Activated CD8-positive, alpha-beta T cell treated with anti-CD3 and anti-CD28 coated beads for 36 hours (primary cell): ENCODE measurements at places on chromosomes 13 and 19. TPM values are rescaled to one million over a fixed set of nuclear protein-coding genes. Genes with fewer than 3 reads are reported as not detected.
A peak's percentile ranks its signal among the peaks of the same experiment; 100 is the strongest.

DNA sequence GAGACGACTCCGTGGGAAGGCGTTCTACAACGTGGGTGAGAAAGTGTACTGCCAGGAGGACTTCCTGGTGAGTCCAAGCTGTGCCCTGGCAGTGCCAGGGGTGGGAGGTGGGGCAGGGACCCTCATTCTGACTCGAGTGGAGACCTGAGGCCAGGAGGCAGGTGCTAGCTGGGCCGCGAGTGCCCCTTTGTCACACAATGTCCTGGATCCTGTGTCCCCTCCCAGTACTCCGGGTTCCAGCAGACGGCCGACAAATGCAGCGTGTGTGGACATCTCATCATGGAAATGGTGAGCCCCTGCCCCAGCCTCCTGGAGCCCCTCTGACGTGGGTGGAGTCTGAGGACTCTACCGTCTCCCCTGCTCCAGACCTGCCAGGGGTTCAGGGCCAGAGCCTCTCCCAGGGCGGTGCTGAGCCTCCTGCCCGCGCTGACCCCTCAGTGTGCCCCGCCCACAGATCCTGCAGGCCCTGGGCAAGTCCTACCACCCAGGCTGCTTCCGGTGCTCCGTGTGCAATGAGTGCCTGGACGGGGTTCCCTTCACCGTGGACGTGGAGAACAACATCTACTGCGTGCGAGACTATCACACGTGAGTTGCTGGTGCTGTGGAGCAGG, 11.6 kb downstream of the WTIP start:
- no peak for DNase-seq

DNA sequence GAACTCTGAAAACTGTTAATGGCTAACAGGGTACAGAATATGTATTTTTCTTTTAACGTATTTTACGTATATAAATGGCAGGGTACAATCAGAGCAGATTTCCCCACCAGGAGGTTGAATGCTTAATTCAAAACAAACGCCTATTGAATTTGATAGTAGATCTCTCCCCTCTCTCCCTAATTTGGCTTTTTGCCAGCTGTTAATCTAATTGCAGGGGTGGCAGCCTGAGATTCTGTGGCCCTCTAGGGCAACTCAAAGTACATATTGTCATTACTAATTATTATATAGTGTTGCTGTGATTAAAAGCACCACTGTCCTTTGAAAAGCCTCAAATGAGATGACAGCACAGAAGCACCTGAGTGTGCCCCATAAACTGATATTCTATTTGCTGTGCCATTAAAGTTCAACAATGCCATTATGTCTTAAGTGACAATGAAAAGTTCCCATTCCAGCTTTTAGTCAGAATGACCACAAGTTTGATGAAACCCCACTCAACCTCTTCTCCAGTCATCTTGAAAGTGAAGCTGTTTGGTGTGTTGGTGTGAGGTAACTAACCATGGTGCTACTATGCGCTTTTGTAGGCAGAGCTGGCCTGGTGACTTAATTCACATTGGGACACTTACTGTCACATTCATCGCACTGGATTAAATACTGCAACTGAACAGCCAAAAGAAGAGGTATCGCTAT, 351.4 kb downstream of the KCNRG start:
- peak; percentile 72 for DNase-seq

DNA sequence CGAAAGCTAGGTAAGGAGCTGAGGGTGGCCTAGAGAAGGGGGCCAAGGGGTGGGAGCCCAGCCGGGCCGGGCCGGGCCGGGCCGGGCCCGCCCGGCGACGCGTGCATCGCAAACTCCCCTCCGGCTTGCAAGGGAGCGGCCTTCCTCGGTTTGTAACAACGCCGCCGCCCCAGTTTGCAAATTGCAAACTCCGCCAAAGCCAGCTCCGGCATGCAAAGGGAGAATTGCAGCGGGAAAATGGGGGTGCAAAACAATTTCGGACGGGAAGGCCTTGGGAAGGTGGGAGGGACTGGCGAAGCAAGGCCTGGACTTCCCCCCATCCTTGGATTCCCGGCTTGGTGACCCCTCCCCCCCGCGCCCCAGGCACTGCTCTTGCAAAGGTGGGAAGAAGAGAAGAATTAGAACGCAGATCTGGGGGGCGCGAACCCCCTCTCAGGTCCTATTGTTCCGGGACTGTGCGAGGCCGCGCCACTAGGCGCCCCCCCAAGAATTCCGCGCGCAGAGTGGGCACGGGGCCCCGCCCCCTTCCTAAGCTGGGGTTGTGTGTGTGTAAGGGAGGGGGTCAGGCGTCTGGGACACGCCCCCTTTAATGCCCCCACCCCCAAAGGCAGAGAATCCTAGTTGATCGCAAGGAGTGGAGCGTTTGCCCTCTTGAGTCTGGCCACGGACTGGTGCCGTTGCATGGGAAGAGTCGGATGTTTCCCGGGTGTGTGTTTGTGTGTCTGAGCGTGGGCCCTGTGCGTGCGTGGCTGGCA, 926 bp downstream of the PRR12 start:
- DNase-seq, result peak; percentile 70

- DNase-seq, result no peak
Observed at GRCh38 chr13:76339649-76340048, 546.6 kb downstream of the KCTD12 start.

ZNF665 gene
- 9.3 TPM for total RNA-seq

DNA sequence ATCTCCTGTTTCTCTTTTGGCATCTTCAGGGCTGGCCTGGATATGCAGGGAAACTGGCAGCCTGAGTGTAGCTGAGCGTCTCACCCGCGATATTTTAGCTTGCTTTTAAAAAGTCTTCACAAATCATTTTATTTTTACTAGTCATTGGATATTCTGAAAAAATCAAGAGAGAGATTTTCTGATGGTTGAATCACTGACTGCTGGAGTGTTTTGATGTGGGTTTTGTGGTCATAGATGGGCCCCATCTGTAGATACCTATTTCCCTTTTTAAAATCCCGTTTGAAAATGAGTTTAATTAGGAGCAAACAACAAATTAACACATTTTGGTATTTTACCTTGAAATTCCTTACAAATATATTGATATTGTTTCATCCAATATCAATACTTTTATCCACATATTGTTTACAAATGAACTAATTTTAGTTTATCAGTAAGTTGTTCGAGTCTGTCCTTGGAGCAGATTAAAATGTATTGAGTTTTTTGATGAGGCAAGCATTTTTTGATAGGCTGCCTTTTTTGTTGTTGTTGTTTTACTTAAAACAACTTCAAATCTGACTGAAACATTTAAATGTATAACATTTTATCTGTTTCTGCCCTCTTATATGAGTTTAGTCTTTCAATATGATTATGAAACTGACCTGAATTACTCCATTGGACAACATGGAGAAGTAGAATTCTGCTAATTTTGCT, 21.5 kb upstream of the OXGR1 start:
- peak; percentile 36 for DNase-seq

GRCh38 chr13:90719461-90719860, 628.0 kb upstream of the MIR17HG start:
- no peak for DNase-seq

DNA sequence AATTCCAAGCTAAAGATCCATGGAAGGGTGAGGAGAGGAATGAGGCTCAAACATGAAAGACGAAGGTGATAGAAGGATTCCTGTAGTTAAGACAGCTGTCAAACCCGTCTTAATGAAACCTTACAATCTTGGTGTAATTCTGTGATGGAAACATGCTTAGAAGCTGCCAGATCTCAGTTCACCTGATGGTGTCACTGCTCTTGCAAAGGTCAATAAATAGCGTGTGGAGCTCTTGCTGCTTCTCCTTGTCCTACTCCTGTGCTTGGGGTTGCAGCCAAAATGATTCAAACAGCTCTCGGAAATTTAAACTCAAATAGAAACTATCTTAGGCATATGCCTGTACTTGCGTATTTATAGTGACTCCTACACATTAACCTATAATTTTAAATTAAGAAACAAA, 1705.0 kb downstream of the OLFM4 start:
- DNase-seq, result no peak

OR7C1 gene
- total RNA-seq, result not detected

- DNase-seq, result no peak
Observed at GRCh38 chr19:15379999-15380647, 536 bp upstream of the AKAP8 start.
